ENCODE measurements at places on chromosomes 6 and 20.

GRCh38 chr20:52279706-52280105 is 88.1 kb upstream of the ZFP64 start:
- DNase-seq = no peak

- no peak for DNase-seq
Measured at GRCh38 chr6:150395388-150396009, 26.7 kb downstream of the IYD start.

DNA sequence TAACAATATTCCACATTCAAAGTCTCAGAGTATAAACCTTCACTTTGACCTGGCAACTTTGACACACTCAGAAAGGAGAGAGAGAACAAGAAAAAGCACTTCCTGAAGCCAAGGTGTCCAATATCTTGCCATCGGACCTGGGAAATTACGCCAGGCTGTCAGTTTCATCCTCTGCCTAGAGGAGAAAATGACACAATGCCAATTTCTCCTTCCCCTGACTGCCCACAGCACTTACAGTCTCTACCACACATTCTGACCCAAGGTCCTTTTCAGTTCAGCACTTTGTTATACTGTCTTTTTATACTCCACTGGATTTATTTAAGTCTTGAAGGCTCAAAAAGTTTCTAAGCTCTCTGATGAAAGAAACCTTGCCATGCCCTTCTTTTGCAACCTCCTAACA is 250.4 kb downstream of the GMPR start:
- no peak for DNase-seq

- no peak for DNase-seq
Measured at GRCh38 chr20:755941-756340, 12.4 kb downstream of the SLC52A3 start.

DNA sequence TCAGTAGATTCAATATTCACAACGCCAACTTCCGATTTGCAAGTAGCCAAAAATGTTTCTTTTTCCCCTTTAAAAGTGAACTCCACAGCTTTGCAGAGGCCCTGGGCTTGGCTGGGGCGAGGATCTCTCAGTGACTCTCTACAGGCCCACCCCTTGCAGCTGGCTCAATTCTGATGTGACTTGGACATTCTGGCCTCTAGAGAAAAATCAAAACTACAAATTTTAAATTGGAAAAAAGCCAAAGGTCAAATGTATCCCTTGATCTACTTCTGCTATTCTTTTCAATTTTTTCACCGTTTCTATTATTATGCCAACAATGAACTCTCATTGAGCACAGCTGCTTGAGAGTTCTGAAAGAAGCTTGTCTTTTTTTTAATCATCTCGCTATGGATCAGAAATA is 245.9 kb upstream of the HS3ST5 start:
- DNase-seq = no peak

GRCh38 chr20:8790442-8791074 is 278.3 kb upstream of the PLCB4 start:
- DNase-seq = no peak

DNA sequence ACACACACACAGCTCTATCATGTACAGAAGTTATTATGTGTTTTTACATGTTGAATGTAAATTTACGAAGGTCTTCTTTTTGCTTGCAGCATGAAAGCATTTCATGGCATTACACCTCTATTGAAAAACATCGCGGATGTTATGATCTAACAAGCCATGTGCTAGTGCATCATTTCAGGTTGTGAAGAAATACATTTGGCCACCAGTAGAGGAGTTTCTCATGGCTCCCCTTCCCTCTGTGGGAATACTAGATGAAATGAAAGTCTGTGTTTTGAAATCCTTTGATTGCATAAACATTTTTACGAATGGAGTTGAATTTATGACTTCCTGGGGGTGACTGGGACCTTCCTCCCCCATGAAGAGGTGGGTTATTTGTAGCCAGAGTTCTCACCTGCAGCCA is 17.7 kb downstream of the MAS1 start:
- DNase-seq = no peak

- DNase-seq = peak; percentile 61
Measured at GRCh38 chr6:33249732-33250630, 21.7 kb downstream of the VPS52 start.

- DNase-seq = no peak
Measured at GRCh38 chr6:150140236-150140969, 2.4 kb upstream of the PPP1R14C start.

DNA sequence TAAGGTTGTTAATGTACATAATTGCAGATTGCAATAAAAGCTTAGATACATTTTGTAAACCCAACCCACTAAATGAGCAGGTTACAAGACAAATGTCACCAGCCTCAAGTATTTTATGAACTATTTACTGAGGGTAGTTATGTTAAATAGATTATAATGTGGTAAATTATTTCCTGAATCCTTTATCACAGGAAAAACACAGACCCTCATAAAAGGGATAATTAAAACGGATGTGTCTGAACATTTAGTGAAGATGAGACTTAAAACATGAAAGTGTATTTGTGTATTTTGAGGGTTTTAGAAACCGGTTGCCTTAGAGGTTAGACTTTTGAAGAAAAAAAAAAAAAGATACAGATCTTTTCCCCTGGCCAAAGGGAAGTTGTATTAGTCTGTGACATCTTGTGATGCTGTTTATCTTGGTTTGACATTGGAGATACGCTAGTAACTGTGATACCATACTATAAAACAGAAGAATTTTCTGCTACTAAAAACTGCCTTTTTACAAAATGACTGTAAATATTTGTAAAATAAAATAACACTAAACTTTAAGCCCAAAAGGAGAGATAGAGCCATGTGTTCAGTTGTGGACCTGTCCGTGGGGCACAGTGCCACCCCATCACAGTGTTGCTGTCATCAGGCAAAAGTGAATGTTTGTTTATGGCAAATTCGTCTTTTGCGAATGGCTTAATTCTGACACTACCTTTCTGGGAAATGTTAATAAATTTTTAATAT is 9.7 kb downstream of the DYNLT1 start:
- DNase-seq = no peak

- DNase-seq = no peak
Measured at GRCh38 chr6:95232446-95232845, 344.9 kb upstream of the MANEA start.

DNA sequence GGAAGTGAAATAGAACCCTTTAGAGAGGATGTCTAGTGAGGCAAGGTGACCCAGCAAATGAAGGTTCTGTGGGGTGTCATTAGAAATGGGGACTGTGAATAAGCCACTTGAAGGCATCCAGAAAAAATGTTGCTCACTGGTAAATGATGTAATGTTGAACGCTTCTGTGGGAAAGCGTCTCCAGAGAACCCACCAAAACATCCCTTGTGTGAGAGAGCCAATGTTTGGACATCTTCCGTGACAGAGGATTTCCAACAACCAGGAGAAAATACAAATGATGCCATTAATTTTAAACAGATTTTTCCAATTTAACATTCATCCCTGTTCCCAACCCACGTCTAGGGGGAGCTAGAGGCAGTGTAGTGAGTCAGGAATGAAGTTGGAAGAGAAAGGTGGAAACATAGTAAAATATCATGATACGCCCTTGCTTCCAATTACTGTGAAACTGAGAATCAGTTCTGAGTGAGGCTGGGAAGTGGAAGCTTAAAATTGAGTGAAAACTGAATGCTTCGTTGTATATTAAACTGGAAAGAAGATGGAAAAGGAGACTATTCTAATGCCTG is 584.2 kb downstream of the CD109 start:
- DNase-seq = no peak

DNA sequence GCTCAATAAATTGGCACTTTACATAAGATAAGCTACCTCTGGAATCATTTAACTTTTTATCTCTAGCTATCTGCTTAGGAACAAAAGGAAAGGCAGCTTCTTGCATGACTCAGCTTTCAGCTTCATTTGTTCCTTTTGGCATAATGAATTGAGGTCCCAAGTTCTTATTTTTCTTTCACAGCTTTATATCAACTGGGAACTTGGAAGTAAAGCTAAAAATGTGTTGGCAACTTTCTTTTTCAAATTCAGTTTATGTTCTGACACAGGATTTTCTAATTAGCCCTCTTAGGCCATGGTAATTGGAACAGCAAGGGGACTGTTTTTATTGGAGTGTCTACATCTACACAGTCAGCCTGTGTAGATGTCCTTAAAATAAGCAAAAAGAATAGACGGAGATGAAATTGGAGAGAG is 55.2 kb upstream of the MRAP2 start:
- DNase-seq = no peak

DNA sequence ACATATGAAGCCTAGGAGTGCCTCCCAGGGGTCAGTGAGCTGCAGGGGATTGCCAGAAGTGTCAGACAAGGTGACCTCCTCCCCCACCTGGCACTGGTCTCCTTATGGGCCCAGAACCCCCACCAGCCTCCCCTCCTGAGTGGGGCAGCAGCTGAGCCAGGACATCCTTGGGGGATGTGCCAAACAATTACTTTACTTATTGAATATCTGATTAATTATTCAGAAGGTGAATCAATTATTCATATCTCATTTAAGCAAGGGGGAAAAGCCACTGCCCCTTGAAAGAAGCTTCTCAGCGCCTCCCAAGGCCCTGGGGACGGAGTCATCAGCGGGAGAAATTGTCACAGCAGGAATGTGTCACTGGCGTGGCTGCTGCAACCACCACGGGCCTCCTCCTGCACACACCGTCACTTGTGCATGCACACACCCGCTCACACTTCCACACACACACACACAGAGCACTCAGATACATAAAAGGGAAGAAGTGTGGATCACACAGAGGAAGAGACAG is 123.4 kb upstream of the MAFB start:
- DNase-seq = no peak

GRCh38 chr20:22681591-22682248 is 97.3 kb upstream of the FOXA2 start:
- DNase-seq = no peak

GRCh38 chr6:169518451-169518850 is 183.4 kb downstream of the WDR27 start:
- DNase-seq = no peak

- DNase-seq = no peak
Measured at GRCh38 chr6:98833057-98833306, 1.4 kb upstream of the POU3F2 start.

GRCh38 chr6:16238057-16238962 is at the start of gene GMPR:
Gene GMPR, plus strand, starts transcription at chr6:16238587. Its CDS starts 107 bp downstream, at chr6:16238694.
- DNase-seq = peak; percentile 89

DNA sequence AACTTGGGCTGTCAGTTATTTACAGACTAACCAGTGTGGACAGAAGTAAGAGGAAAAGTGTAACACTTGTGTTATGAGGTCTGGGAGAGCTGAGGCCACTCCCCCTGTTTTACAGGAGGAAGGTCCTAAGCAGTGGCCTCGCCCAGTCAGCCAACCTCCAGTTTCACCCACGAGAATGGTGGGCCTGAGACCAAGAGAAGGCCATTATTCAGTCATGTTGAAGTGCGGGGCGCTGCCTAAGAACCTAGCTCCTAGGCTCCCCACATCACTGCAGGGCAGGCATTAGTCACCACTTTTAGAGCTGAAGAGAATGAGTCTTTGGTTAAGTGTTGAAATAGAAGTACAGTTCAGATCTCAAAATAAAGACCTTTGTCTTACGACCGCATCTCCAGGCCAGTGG is 27.9 kb downstream of the CDYL start:
- DNase-seq = no peak
